Type B pancreatic cell (in vitro differentiated cells): ENCODE measurements at places on chromosomes 16 and 17. TPM values are rescaled to one million over a fixed set of nuclear protein-coding genes. Genes with fewer than 3 reads are reported as not detected.

GRCh38 chr16:85455534-85455933 lies 157.6 kb upstream of the GSE1 start:
- no peak for DNase-seq

DNA sequence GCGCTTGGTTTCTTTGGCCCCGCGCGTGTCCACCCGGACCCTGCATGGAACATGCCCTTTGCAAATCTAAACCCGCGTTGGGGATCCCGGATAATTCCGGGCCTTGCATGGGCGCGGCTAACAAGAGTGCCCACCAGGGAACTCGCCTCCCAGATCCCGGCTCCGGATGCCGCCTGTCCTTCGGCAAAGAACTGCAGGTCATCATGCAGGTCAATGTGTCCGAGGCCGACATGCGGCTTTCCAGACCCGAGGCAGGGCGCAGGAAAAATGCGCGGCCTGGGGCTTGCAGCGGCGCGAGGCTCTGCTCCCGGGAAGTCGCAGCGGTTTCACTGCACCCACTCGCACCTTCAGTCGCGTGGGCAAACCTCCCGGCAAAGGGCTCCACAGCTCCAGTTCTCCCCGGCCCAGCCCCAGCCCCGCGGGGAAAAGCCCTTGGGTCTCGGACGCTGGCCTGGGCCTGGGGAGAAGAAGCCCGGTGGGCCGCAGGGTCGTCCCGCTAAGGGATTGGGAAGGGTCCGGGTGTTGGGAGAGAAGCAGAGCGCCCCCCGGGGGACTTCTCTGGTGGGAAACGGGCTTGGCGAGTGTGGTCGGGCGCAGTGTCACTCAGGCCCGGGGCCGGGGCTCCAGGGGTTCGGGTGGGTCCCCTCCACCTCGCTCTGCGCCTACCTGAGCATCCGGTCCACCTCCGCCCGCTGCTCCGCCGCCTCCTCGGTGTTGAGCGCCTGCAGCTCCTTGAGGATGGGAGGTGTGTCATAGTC lies 805 bp downstream of the HNF1B start:
- DNase-seq, result no peak

- no peak for DNase-seq
These were observed 44.0 kb downstream of the ZNF276 start for GRCh38 chr16:89765292-89765830.

- DNase-seq, result no peak
These were observed 6.1 kb upstream of the LIG3 start for GRCh38 chr17:34974179-34974578.

STH gene
- total RNA-seq, result not detected in 2 replicates

PRSS22 gene
- total RNA-seq, result 42.5 and 56.8 TPM in 2 replicates

RNF157 gene
- total RNA-seq, result 5.4 and 27.0 TPM in 2 replicates

RAB11FIP4 gene
- 32.4 and 44.7 TPM in 2 replicates for total RNA-seq

CFAP52 gene
- total RNA-seq, result 7.0 TPM in 1 of 2 replicates, not detected in the other
